ENCODE measurements at places on chromosomes 11 and 22.
A peak's percentile ranks its signal among the peaks of the same experiment; 100 is the strongest.

- peak; percentile 65 for DNase-seq
These were observed 90.3 kb upstream of the PITPNB start for GRCh38 chr22:28009272-28009827.

- no peak for DNase-seq
These were observed 55.3 kb downstream of the KIRREL3 start for GRCh38 chr11:126945319-126945718.

GRCh38 chr11:65915821-65916251 is 3.0 kb downstream of the C11orf68 start:
- DNase-seq, result no peak

DNA sequence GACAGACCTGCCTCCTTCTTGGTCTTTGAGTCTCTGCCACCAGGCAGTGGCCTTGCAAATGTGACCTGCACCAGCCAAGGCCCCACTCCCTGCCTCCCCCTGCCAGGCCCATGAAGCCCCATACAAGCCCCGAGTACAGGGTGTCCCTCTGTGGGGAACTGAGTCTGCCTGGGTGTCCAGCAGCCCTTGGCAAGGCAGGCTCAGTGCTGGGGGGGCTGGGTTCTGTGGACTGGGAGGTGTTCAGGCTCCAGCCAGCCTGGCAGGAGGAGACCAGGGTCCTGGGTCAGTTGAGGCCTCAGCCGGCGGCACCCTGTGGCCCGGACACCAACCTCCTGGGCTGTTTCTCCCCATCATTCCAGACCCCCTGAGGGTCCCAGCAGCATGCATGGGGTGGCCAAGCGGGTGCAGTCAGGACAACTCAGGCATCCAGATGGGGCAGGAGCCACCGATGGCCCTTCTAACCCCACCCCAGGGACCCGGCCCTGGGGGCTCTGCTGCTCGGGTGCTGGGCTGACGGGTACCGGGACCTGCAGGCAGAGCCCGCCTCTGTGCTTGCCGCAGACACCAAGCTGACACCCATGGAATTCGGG is 5.7 kb downstream of the MUC5AC start:
- DNase-seq, result no peak

DNA sequence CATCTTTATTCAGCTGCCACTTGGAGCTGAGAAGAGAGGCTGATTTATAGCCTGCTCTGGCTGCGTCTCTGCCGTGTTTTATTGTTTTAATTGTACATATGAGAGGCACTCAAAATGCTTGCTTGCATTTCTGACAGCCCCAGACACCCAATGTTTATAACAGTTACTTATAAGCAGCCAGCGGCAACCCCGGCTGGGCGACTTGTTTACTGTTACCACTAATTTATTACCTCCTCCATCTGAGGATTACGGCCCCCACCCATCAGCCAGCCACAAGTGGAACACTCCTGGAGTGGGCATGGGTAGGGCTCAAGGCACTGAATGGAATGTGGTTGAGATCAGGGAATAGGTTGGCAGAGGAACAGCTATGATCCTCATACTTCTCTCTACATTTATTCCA is 61.2 kb downstream of the CLPB start:
- DNase-seq, result no peak

DNA sequence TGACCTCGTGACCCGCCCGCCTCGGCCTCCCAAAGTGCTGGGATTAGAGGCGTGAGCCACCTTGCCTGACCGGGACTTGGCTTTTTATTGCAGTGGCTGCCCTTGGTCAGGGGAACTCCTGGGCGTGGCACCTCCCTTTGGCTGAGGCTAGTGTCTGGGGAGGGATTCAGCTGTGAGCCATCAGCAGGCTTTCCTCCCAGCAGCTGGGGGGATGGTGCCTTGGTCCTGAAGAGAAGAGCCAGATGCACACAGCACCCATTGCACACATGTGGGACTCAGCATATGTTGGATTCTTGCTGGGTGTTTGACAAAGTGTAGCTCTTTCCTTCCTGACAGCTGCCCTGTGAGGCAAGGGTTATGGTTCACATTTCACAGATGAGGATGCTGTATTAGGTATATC is 8.4 kb downstream of the CYTH4 start:
- DNase-seq, result no peak

GRCh38 chr11:11370255-11370961 is 17.4 kb upstream of the CSNK2A3 start:
- no peak for DNase-seq

- DNase-seq, result no peak
These were observed 194.2 kb upstream of the PLET1 start for GRCh38 chr11:112454841-112455240.

DNA sequence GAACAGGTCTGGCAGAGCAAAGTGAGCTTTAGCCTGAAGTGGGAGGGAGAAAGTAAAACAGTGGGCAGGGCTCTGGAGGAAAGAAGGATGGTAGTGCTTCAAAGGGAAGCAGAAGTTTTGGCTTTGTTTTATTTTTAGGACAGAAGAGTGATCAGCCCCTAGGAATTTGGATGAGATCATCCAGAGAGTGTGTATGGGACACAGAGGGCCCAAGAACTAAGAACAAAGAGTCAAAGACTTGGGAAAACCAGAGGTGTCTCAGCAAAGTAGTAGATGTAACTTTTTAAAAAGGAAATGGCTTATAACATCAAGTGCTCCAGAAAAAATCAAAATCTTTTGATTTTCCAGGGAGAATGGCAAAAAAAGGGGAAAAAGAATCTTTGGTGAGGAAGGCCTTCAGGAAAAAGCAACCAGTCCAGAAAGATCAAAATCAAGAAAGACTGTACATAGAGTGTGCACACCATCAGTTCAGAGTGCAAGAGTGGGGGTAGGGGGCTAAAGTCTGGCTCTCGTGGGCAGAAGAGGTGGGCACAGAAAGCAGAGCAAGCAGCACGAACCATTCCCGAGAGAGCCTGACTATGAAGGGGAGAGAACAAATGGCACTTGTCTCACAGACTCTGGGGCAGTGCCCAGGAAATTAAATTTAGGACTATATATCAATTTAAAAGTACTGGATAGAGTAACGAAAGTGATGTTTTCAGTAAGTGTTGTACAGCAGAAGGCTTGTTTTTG is 30.0 kb downstream of the MAPK1 start:
- DNase-seq, result no peak

DNA sequence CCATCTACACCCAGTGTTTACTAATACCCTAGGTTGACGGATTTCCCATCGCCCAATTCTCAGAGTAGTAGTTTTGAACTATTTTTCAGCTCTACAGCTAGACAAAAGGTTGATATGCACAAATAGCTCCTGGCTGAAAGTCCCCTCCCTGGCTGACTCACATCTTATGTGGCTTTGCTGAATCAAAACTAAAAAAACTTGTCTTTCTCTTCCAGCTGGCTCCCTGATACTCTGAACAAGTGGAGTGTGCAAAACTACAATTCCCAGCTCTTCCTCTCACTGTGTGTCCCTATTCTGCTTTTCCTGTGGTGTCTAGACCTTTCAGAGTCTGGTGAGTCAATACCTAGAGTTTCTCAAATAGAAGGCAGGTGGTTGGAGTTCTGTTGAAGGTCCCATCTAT is 12.7 kb upstream of the LARGE1 start:
- no peak for DNase-seq

- DNase-seq, result no peak
These were observed 1.5 kb downstream of the DBX1 start for GRCh38 chr11:20158597-20159257.

GRCh38 chr22:43004362-43005035 is 10.4 kb downstream of the PACSIN2 start:
- DNase-seq, result no peak

DNA sequence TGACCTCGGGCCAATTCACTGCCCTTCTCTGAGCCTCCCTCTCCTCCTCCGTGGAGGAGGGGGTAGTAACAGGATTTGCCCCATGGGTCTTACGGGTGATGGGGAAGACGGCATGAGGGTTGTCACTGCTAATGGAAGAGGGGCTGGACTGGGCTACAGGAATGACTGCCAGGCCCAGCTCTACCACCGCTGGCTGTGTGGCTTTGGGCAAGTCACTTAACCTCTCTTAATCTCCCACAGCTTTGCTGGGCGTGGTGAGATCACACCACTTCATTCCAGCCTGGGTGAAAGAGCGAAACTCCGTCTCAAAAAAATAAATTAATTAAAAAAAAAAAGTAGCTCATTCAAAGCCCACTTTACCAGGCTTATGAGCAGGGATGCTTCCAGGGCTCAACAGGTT is 2.8 kb downstream of the SYT12 start:
- no peak for DNase-seq

GRCh38 chr11:17407575-17407974 is 19.1 kb upstream of the KCNJ11 start:
- no peak for DNase-seq

DNA sequence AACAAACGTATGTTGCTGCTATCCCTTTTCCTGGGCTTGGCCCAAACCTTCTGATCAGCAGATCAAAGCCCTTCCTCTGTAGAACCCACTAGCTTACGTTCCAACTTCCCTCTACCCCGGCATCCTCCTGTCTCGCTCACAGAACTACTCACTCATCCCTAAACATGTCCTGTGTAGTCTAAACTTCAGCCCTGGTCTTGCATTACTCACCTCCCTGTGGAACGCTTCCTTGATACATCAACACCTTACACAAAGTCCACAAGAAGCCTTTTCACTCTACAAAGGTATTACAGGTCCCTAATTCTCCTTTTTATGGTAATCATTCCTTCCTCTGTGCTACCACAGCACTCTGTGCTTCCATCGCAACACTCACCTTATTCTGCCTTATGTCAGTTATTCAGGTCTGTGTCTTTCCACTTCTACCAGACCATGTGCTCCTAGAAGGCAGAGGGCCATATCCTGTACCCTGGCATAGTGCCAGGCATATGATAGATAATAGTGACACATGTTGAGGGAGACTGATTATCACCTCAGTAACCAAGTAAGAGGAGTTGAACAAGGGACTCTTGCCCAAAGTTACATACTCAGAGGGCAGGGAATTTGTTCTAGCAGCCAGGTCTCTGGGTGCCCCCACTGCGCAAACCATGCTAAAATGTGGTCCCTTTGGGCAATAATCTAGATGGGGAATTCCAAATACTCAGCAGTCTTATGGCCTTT is 41.6 kb downstream of the USP35 start:
- no peak for DNase-seq

DNA sequence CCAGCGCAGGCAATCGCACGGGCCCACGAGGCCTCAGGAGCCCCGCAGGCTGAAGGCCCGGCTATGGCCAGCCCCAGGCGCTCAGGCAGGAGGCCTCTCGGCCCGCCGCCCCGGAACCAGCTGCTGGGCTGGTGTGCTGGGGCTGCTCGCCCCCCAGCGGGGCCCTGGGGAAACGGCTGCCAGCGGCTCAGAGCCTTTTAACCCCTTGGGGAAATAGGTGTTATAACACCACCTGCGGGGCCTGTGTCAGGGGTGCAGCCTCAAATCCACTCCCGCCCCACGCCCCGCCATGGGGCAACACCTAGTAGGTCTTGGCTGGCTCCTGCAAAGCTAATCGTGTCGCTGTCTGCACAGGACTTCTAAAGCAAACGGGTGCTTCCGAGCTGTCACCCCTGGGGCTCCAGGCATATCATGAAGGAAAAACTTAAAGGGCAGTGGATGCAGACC is 237.4 kb downstream of the TTC28 start:
- DNase-seq, result peak; percentile 46

- no peak for DNase-seq
These were observed 113.1 kb upstream of the HSD17B12 start for GRCh38 chr11:43567396-43567975.
